Jurkat, Clone E6-1 (cell line): ENCODE measurements at places on chromosomes 7 and 10.

DNA sequence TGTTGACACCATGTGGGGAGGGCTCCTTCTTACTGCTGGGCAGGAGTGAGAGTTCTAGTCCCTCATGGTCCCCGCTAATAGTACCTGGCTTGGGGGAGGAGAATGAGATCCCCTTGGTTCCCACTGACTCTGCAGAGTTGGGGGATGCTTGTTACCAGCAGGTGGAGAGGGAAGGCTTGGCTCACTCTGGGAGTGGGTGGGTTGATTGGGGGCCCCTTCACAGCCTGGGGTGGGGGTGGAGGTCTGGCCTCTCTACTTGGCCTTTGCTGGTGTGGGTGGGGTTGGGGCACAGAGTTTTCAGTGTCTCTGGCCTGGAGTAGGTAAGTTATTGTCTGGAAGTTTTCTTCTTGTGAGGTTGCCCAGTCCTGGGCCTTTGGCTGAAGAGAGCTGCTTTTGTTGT is 31.9 kb downstream of the ADCY1 start:
- DNase-seq = no peak

GRCh38 chr10:74587109-74587854 is 239.1 kb upstream of the KAT6B start:
- no peak for DNase-seq

DNA sequence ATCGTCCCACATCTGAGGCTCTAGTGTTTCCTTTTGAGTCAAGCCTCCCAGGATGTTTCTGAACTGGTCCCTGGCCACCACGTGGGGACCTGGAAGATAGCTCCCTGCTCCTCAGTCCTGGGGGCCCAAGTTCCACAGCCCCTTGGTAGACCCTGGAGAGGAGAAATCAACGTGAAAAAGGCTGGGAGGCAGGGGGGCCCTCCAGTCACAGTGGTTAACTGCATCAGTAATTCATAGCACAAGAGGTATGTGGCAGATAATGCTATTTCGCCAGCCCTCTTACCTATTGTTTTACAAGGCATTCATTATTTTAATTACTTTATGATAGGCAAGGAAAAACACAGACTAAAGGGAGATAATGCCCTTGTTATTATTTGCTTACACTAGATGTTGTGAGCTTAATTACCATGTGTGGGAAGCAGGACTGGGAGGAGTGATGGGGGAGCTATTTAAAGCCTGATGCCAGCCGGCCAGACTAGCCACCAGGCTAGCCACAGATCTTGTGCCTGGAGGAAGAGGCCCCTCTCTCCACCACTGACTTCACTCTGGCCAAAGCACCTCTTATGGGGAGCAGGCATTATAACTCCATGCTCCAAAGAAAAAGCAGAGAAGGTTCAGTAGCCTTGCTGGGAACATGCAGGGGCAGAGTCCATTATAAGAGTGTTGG is 230.7 kb downstream of the KCNMA1 start:
- no peak for DNase-seq

- DNase-seq = no peak
Measured at GRCh38 chr10:52261362-52261761, 52.7 kb upstream of the DKK1 start.

DNA sequence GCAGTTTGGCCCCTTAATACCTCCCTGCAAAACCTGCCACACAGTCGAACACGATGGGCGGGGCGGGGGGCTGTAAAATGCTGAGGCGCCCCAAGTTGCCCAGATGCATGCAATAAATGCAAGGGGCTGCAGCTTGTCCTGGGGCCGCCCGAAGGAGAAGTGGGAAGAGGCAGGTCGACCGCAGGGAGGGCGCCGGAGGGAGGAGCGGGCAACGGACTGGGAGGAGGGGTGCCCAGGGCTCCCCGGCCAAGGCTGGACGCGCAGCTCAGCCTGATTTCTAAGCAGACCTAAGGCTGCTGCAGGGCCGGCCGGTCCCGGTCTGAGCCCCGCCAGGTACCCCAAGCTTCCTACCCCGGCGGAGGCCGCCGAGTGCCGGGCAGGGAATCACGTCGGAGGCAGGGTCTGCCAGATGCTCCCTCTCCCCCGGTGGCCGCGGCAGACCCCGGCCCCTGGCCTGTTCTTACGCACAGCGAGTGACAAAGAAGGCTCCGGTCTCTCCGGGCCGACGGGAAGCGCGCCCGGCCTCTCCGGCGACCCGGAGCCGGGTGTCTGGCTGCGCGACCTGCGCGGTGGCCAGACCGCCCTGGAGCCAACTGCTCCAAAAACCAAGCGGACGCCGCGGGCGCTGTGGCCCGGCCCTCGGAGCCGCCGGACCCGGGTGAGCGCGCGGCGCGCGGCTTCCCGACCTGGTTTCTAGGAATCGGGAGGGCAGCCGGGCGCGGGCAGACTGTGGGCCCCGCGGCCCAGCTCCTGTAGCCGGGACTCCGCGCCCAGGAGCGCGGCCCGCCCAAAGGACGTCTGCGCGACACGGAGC is 744 bp upstream of the EBF3 start:
- DNase-seq = no peak

DNA sequence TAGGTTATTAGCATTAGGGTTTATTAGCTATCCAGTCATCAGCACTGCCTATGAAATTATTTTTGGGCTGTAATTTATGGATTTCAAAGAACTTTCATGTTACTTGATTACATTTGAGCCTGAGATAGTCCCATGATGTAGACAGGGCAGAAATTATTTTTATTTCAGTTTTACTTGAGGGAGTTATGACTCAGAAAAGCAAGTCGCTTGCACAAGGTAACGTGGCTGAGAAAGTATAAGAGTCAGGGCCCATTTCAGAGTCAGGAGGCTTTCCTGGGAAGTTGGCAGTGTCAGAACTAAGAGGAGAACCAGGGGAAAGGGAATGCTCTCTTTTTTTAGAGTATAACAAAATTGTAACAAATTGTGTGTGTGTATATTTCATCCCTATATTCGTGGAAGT is 16.5 kb downstream of the GATA3 start:
- no peak for DNase-seq

- no peak for DNase-seq
Measured at GRCh38 chr7:112668561-112668960, 121.6 kb downstream of the TMEM168 start.

DNA sequence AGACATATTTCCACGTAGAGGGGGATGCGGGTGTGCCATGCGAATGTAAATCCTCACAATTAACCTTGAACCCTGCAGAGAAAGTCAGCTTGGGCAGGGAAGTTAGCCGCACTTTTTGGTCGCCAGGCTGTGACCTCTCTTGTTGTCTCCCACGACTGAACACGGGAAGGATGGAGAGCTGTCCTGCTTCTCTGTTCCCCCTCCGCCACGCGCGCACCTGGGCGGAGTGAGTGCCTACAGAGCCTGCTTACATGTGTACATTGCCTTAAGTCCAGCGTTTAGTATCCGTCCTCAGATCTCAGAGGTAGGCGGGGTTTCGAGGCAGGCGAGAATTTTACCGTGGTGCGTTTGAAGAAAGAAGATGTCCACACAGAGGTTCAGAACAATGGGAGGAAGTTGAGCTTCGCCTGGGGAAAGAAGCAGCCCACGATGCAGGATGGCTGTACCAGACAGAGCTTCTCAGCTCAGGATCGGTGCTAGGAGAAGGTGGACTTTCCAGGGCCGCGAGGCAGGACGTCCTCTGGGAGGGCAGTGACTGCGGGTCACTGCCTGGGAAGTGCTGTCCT is 482 bp upstream of the ERCC6 start:
- peak; percentile 14 for DNase-seq

DNA sequence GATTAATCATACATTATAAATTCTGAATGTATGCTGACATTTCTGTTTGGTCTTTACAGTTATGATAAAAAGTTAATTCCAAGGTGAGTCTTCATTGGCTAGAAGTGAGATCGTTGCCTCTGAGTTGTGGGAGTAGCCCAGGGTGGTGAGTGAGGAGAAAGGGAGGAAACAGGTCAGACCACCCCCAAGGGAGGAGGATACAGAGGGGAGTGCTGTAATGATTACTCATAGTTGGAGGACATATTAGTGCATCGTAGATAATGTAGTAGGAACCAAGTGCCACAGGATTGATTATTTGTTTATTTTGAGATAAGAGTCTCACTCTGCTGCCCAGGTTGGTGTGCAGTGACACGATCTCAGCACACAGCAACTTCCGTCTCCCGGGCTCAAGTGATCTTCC is 672.2 kb downstream of the INHBA start:
- DNase-seq = no peak

- no peak for DNase-seq
Measured at GRCh38 chr7:151374139-151374538, 32.5 kb downstream of the NUB1 start.

DNA sequence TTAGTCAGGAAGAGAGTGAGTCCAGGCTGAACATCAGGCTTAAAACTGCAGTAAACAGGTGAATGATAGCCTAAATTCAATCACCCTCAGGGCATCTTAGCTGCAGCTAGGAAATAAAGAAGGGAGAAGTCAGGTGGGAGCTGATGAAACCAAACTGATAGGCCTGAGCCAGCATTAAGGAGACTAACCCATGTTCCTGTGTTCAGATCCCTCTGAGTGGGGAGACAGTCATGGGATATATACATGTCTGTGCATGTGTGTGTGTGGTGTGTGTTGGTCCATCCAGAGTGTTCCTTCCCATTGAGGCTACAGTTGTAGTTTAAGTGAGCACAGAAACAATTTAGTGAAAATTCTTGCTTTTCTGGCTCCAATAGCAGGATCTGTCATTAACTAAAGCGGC is 480.9 kb downstream of the PHTF2 start:
- no peak for DNase-seq

DNA sequence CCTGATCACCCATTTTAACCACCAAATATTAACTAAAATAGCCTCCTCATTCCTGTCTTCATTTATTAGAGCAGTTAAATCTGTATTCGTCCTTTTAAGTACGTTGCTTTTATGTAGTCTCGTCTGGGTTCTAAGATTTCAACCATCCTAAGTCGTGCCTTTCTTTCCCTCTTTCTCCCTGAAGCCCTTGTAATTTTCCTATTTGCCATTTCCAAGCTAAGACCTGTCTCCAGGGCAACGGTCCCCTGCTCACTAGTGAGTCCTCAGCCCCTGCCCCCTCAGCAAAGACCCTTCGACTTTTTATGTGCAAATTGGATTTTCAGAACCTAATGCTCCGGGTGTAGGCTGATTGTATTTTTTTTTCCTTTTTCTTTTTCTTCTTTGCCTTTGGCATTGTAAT is 16.1 kb upstream of the MEST start:
- DNase-seq = no peak

GRCh38 chr7:121204537-121204936 is 124.3 kb upstream of the WNT16 start:
- DNase-seq = no peak

- no peak for DNase-seq
Measured at GRCh38 chr10:84837041-84837812, 508.8 kb downstream of the CCSER2 start.

- no peak for DNase-seq
Measured at GRCh38 chr7:142323706-142324105, 65.8 kb upstream of the PRSS58 start.

DNA sequence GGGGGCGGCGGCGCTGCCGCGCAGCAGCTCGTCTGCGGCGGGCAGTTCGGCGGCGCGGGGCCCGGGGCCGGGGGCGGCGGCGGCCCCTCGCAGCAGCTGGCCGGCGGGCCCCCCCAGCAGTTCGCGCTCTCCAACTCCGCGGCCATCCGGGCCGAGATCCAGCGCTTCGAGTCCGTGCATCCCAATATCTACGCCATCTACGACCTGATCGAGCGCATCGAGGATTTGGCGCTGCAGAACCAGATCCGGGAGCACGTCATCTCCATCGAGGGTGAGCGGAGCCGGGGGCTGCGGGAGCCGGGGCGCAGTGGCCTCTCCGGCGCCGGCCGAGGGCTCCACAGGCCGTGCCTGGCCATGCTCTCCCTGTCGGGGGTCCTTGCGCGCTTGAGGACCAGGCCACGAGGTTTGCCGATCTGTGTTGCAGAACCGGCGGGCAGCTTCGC is 548 bp downstream of the AGAP3 start:
- DNase-seq = no peak

- DNase-seq = no peak
Measured at GRCh38 chr7:99120916-99121315, 23.0 kb downstream of the SMURF1 start.

GRCh38 chr10:70191161-70191971 is 21.1 kb upstream of the SAR1A start:
- no peak for DNase-seq

- no peak for DNase-seq
Measured at GRCh38 chr10:4804465-4804864, 21.5 kb upstream of the AKR1E2 start.

- DNase-seq = no peak
Measured at GRCh38 chr10:128664729-128665128, 538.5 kb upstream of the MKI67 start.
